CD4-positive, alpha-beta T cell treated with Interleukin-2 at 100 ng/mL for 4 hours (primary cell): ENCODE measurements at places on chromosomes 5 and 9.

- no peak for DNase-seq
These were observed 240.9 kb downstream of the IRX1 start for GRCh38 chr5:3836528-3836927.

GRCh38 chr9:37776328-37776727, 8.5 kb downstream of the EXOSC3 start:
- no peak for DNase-seq

DNA sequence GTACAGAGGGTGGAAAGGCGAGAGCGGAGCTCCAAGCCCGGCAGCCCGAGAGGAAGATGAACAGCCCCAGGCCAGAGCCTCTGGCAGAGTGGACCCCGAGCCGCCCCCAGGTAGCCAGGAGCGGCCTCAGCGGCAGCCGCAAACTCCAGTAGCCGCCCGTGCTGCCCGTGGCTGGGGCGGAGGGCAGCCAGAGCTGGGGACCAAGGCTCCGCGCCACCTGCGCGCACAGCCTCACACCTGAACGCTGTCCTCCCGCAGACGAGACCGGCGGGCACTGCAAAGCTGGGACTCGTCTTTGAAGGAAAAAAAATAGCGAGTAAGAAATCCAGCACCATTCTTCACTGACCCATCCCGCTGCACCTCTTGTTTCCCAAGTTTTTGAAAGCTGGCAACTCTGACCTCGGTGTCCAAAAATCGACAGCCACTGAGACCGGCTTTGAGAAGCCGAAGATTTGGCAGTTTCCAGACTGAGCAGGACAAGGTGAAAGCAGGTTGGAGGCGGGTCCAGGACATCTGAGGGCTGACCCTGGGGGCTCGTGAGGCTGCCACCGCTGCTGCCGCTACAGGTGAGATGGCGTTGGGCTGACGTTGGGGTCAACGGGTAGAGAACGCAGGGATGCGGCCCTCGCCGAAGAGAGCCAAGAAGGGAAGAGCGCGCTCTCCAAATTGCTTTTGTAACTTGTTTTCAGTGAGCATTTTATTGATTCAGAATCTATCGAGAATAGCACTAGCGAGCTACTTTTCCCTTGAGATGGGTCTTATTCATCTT, at the start of gene PTGER4:
Gene PTGER4, plus strand, starts transcription at position 3 of the 769 bp plus-strand sequence. CDS start 1,079 bp downstream, outside the sequence.
- DNase-seq, result no peak

- DNase-seq, result no peak
These were observed 43.6 kb upstream of the FAM81B start for GRCh38 chr5:95347506-95348120.

- DNase-seq, result no peak
These were observed 998.4 kb upstream of the CTNND2 start for GRCh38 chr5:12902611-12903010.

GRCh38 chr9:3035579-3036332, 191.9 kb upstream of the PUM3 start:
- DNase-seq, result no peak

DNA sequence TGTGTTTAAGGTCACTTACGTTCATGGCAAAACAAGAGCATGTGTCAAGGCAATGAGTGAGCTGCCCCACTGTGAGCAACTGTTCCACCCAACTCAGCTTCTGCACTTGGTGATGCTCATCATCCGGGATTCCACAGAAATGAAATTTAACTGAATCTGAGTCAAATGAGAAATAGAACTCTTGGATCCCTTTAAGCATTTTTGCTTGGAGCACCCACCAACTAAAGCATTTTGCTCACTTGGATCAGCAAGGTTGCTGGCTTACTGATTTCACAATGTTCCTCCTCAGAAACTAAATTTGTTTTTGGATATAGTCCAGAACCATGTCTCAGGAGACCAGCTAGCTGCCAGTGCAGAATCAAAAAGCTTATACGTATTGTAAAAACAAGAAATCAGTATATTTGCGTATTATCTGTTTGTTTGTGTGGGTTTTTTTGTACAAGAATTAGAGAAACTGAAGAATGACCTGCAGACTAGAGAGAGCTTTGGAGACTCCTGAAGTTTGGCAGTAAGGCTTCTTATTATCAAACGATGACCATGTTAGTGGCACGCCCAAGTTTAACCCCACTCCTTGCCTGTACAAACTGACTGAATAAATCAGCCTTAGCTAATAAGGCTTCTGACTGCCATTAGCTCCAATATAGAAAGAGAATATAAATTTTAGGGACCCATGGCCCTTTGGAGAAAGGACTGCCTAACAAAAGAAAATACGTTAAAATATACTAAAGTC, 153.8 kb upstream of the FST start:
- no peak for DNase-seq
